ENCODE measurements at places on chromosomes 1 and 21.

GRCh38 chr1:221078260-221078965, 199.2 kb downstream of the HLX start:
- peak; percentile 39 for DNase-seq

DNA sequence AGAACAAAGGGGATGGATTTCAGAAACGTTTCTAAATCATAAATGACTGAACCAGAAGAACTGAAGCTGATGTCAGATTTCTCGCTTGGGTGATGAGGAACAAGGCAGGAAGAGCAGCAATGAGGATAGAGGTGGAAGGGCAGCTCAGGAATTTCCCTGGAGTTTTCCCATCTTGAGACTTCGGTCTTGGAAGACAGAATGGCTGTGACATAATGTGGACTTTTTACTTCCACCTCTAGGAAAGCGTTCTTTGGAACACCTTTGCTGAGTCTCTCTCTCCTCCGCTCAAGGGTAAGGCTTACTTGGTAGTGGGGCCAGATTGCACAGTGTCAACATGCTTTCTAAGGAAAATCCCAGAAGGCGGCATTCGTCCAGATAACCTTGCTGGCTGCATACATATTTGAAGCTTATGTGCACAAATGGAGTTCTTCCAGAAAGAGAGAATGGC, 36.6 kb downstream of the DEGS1 start:
- DNase-seq: no peak

- no peak for DNase-seq
Observed at GRCh38 chr1:175656416-175656815, 87.0 kb downstream of the TNR start.

DNA sequence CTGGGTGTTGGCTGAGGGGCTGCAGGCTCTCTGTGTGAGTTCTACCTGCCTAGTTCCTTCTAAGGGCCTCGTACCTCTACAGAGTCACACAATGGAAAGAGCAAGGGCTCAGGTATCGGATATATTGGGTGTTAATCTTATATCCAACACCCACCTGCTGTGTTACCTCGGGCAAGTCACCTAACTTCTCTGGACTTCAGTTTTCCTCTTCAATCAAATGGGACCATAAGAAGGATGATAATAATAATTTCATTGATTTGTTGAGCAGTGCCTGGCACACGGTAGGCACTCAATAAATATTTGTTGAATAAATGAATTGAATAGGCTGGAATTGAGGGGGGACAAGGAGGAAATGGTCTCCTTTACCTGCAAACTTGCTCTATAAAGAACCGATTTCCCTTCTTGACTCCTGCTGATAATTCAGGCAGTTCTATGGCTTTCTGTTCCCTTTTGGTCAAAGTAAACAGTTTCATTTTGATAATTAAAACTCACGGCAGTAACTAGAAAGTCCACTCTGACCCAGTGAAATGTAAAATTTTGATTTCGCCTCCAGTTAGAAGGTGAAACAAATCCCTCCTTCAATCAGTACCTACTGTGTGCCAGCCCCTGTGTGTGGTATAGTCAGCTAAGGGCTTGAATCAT, 16.5 kb upstream of the MAN1C1 start:
- DNase-seq: no peak

DNA sequence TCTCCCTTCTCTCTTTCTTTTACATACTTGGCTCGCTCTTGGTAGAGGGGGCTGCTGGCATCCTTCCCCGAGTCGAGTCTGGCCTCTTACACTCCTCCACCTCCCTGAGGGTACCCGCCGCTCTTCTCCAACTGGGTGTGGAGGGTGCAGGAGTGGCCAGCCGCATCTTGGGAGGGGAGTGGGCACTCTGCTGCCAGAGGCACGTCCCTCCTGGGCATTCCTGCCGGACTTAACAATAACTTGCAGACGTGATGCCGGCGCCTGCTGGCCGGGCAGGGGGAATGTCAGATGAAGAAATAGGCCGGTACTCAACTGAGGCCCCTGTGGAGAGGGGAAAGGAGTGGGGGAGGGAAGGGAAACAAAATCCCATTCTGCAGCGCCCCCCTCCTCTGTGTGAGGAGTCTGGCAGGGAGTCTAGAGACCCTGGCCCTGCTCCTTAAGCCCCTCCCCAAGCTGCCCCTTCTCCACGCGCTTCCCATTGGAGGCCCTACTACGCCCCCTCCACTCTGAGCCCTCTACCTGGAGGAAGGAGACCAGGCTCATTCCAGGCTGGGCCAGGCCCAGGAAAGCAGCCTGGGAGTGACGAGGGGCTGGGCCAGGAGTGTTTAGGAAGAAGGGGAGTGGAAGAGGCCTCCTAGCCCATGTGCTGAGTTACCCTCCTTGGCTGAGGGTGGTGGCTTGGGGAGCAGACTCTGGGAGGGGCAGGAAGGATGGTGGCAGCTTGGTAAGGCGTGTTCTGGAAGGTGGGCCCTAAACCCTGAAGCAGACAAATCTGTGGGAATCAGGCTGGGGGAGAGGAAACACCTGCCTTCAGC, 1.8 kb downstream of the ATP2B4 start:
- peak; percentile 54 for DNase-seq

GRCh38 chr21:14916676-14917141, 148.1 kb downstream of the NRIP1 start:
- DNase-seq: no peak
